ENCODE measurements at places on chromosomes 12 and 14.

DNA sequence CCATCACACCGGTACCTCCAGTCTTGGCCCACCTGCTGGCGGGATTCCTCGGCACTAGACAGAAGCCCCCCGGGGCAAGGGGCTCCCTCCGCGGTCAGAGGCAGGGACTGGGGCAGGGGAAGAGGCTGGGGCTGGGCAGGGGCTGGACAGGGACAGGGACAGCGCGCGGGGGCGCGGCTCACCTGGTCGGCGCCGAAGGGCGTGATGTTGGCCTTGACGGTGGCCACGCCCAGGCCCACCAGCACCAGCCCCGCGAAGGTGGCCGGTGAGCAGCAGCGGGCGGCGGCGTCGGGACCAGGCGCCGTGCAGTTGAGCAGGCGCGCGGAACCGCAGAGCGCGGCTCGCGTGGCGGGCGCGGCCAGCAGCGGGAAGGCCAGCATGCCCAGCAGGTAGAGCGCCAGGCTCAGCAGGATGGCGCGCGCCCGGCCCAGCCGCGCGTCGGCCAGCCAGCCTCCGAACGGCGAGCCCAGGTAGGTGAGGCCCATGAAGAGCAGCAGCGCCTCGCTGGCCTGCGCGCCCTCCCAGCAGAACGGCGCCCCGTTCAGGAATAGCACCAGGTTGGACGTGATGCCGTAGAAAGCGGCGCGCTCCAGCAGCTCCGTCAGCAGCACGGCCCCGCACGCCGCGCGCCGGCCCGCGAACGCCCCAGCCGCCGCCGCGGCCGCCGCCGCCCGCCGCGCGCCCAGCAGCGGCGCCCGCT, 392 bp downstream of the SLC15A4 start:
- no peak for DNase-seq

GRCh38 chr12:3342051-3342450, 149.0 kb upstream of the PRMT8 start:
- DNase-seq, result no peak

GRCh38 chr14:22845821-22846625, 9.6 kb downstream of the MMP14 start:
- DNase-seq, result no peak

DNA sequence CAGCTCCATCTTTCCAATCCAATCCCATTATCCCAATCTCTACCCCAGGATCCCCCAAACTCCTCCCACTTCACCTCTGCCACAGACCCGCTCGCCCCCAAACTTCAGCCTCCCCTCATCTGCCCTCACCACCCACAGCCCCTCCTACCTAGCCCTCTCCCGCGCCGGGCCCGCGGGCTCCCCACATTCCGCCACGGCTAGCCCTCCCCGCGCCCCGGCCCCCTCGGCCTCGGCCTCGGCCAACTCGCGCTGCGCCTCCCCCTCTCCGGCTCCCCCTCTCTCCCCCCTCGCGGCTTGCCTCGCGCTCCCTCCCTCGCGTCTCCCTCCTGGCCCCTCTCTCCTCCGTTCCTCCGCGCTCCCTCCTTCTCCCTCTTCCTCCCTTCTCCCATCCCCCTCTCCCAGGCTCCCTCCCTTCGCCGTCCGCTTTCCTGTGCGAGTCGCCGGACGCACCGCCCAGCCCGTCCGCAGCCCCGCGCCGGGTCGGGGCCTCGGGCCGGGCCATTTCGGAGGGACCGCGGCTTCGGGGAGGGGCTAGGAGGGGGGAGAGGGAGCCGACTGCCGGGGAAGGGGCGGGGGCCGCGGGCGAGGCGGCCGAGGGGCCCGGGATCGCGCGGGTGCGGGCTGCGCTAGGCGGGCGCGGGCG, at the start of gene ATN1:
ATN1 (plus strand) TSS at position 581 of the 643 bp plus-strand sequence. CDS start 6,043 bp downstream, outside the sequence.
- DNase-seq, result no peak

DNA sequence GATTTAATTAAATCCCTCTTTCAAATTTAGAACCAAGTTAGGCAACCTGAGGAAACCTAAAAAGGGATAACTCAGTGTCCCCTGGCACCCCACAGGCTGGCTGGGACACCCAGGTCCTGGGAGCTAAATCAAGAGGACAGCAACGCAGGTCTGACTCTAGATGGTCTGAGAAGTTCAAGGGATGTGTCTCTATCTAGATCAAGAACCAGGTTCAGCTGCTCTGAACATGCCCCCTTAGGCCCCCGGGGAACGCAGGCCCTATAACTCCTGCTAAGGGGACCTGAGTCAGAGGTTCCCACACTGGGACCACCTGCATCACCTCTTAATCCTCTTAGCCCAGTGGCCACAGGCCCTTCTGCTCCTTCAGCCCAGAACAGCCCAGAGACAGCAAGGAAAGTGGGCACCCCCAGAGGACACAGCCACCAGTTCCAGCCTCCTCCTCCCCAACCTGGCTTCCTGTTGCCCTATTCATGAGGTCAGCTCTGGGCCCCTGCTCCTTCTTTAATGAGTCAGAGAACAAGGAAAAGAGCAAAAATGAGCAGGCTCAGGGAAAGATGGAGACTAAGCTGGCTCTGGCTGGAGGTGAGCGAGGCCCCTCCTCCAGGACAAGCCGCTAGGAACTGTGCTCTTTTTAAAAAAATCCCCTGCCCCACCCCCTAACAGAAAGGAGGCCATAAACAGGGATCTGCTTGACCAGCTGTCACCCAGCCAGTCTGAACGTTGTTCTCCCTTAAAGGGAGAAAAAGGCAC, 10.8 kb downstream of the PITPNM2 start:
- DNase-seq, result no peak

DNA sequence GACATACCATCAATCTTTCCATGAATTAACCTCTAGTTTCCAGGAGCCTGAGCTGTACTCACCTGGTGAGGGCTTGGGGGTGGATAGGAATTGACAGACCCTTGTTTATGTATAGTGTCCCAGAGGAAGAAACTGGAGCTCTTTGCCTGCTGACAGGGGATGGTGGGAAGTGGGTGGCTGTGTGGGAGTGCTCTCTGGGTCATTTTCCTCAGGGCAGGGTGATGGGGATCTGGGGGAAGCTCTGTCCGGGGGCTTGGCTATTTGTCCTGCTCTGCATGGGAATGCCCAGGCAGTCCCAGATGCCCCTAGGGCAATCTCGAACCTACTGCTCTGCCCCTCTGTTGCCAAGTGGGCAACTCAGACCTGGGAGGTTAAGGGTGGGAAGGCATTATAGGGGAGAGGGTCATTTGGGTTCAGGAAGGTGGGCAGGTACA, 21.8 kb upstream of the DHRS2 start:
- no peak for DNase-seq

DNA sequence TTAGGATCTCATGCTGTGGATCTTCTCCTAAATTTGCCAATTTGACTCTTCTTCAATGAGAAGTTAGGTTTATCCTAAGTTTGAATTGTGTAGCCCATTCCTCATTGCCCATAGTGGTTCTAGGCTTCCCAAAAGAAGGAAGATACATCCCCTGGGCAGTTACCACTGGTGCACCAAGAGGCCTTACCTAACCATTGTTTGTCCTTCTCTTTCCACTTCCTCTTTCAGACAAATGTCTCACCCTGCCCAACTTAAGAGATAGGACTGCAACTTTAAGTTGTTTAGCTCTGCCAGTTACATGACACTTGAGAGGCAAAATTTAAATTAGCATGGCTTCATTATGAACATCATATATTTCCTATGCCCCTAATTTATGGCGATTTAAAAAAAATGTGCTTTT, 9.4 kb upstream of the KCNH3 start:
- DNase-seq, result no peak

- peak; percentile 53 for DNase-seq
Measured at GRCh38 chr14:21087294-21088091, 11.0 kb downstream of the ZNF219 start.

GRCh38 chr14:94636744-94637412, 24.7 kb downstream of the SERPINA3 start:
- DNase-seq, result no peak

- DNase-seq, result no peak
Measured at GRCh38 chr12:74741112-74741511, 203.5 kb downstream of the ATXN7L3B start.

DNA sequence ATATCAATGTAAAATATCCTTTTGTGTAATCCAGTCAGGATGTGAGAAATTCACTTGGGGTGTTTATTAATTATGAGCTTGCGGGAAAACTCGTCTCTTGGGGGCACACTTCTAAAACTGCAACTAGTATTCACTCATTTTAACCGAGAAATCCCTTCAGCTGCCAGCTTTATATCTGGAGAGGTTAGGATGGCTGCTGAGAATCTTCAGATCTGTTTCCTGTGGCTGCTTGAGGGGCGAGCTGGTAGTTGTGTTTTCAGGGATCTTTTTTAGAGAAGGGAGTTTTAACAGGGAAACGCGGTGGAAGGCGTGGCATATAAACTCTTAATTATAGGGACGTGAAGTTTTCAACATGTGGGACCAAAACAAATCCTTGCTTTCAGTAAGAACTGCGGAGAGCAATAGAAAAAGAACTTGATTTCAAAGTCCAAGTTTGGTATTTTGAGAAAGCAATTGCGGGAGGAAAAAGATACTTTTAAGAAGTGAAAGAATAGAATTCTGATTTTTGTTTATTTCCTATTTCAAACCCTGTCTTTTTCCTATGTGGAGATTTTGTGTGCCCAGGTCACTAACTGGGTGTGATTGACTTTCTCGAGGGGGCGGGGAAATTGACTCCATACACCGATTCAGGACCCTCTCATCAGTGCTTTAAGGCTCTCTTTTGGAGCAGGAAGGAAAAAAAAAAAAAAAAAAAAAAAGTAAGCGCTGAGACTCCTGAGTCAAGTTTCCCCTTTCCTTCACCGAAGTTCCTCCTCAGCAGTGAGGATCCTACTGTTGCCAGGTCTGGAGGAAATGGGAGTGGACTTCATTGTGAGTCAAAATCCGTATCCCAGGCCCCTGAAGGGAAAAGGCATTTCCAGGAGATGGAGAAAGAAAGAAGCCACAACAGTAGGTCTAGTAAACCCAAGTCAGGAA, 1.1 kb downstream of the PPFIBP1 start:
- DNase-seq, result no peak

- no peak for DNase-seq
Measured at GRCh38 chr12:12661086-12661856, 34.7 kb downstream of the GPR19 start.

GRCh38 chr12:71760471-71760870, 5.8 kb downstream of the RAB21 start:
- DNase-seq, result no peak

- no peak for DNase-seq
Measured at GRCh38 chr14:75242546-75243273, 35.9 kb upstream of the FOS start.

GRCh38 chr14:99628887-99629618, 15.9 kb upstream of the HHIPL1 start:
- DNase-seq, result peak; percentile 44

DNA sequence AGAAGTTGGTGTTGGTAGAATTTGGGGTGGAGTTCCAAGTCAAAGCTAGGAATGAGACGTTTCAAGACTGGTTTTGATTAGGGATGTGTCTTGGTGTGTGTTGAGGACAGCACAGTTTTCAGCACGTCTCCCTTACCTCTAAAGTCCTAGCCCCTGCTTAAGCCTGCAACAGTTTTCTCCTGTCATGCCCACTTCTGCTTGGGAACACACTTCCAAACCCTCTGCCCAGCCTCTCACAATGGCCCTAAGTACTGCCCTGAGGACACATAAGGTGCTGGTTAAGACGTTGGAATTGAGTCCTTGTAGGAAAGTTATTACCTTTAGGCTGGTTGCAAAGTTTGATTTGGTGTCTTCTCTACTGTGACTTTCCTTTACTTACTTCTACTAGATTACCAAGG, 710 bp upstream of the BMAL2 start:
- no peak for DNase-seq

GRCh38 chr12:102957339-102958050, at the start of gene ASCL1:
Gene ASCL1 (plus strand): TSS chr12:102957674. CDS start chr12:102958245, 571 bp downstream.
- DNase-seq, result no peak

DNA sequence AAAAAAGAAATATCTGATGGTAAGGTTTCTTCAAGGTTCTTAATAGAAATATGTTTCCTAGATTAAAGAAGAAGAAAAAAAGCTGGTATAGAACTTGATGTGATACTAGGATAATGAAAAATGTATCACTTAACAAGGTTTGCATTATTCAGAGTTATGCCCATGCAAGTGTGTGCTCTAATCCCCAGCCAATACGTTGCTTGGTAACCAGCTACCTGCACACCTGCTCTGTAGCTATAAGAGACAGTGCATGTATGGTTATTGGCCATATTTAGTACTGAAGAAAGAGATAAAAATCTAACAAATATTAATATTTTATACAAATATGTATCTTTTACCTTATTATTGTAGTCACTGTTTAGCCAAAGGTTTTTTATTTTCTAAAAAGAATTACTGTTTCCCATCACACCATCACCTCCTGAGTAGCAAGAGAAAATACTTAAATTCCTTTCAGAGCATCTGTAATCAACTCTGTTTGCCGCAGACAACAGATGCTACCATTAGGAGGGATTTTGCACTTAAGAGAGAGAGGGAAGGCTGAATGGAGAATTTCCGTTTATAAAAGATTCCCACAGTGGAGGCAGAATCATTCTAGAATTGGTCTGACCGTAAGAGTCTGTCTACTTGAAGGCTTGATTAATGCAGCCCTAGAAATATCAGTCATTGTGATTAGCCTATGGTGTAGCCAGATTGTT, 115.6 kb downstream of the NEDD1 start:
- no peak for DNase-seq

- no peak for DNase-seq
Measured at GRCh38 chr12:41940571-41940970, 204.1 kb downstream of the GXYLT1 start.

DNA sequence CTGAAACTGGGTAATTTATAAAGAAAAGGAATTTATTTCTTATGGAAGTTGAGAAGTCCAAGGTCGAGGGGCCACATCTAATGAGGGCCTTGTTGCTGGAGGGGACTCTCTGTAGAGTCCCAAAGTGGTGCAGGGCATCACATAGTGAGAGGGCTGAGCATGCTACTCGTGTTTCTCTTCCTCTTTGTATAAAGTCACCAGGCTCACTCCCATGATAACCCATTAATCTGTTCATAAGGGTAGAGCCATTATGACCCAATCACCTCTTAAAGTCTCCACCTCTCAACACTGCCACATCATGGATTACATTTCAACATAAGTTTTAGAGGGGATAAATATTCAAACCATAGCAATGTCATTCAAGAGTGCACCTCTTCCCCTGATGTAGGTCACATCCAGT, 79.1 kb upstream of the ATP2B1 start:
- DNase-seq, result no peak

GRCh38 chr12:24922090-24922489, 26.8 kb downstream of the BCAT1 start:
- no peak for DNase-seq

- no peak for DNase-seq
Measured at GRCh38 chr14:22850944-22851764, 14.8 kb downstream of the MMP14 start.
